ENCODE measurements at places on chromosomes 7 and 10.

GRCh38 chr7:135489791-135490190 lies 20.1 kb downstream of the CNOT4 start:
- DNase-seq, result no peak

GRCh38 chr7:66970310-66970709 lies 25.1 kb downstream of the SBDS start:
- no peak for DNase-seq

GRCh38 chr7:15209429-15209828 lies 306.9 kb upstream of the DGKB start:
- DNase-seq, result no peak

DNA sequence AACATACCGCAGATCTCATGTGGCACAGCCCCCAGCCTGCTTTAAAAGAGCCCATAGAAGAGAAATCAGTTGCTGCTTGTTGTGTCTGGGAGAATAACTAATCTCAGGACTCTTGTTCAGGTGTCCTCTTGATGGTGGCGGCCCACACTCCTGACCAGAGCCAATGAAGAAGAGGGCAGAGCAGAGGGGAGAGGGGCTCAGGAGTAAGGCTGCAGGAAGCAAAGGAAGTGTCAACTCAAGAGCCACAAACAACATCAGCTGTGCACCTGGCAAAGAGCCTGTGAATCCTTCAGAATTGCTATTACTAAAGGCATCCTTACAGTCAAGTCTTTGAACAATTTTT lies 59.8 kb upstream of the PTN start:
- DNase-seq, result no peak

- no peak for DNase-seq
Observed at GRCh38 chr7:69199041-69199440, 399.2 kb upstream of the AUTS2 start.

DNA sequence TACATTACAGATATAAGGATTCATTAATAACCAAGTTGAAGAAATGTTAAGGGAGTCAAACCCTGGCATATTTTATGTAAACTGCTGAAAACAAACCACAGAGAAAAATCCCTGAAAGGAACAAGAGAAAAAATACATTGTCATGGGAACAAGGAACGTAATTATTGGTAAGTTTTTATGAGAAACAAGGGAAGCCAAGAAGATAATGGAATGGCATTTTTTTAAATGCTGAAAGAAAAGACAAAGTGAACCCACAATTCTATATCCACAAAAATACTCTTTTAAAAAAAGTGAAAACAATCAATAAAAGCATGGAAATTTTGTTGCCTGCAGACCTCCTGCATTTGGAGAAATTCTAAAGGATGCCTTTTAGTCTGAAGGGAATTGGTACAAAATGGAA lies 136.4 kb downstream of the CD36 start:
- no peak for DNase-seq

GRCh38 chr10:86345859-86346798 lies 20.5 kb downstream of the GRID1 start:
- no peak for DNase-seq

Data from SJCRH30 (cell line).